NCI-H2227 treated with DMSO at 0.1 percent for 48 hours (cell line): ENCODE measurements at places on chromosomes 4 and X.

- no peak for DNase-seq
These were observed 52.9 kb downstream of the MAP7D2 start for GRCh38 chrX:20063716-20064351.

DNA sequence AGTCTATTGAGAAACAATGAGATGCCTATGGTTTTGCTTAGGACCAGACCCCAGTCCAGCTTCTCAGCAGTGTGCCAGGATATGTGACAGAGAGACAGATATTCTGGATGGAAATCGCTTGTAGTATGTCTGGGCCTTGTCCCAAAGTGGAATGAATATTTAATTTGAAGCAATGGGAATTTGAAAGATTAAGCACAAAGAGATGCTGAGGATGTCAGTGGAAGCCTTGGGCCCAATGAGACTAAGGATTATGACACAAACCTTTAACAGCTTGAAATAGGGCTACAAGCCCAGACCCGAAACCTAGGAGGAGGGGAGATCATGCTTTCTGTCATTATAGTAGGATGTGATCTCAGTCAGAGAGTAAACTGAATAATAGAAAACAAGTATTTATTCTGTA is 459.2 kb downstream of the FAT4 start:
- DNase-seq: no peak

DNA sequence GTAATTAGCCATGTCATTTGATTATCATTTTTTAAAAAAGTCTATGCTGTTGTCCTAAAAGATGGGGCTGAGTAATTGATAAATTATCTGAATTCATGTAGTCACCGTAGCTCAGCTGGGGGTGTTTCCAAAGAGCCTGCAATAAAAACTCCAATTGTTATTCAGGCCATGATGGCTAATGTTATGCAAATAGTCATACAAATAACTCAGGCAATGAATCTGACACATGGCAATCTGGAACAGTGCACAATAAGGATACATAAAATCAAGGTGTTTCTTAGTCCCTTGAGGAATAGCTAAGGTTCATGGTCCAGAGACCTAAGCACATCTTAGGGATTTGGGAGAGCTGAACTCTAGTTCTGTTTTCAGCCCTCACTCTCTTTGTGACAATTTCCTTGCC is 15.2 kb downstream of the MMRN1 start:
- DNase-seq: no peak

GRCh38 chr4:143616771-143617170 is 83.7 kb downstream of the FREM3 start:
- no peak for DNase-seq

DNA sequence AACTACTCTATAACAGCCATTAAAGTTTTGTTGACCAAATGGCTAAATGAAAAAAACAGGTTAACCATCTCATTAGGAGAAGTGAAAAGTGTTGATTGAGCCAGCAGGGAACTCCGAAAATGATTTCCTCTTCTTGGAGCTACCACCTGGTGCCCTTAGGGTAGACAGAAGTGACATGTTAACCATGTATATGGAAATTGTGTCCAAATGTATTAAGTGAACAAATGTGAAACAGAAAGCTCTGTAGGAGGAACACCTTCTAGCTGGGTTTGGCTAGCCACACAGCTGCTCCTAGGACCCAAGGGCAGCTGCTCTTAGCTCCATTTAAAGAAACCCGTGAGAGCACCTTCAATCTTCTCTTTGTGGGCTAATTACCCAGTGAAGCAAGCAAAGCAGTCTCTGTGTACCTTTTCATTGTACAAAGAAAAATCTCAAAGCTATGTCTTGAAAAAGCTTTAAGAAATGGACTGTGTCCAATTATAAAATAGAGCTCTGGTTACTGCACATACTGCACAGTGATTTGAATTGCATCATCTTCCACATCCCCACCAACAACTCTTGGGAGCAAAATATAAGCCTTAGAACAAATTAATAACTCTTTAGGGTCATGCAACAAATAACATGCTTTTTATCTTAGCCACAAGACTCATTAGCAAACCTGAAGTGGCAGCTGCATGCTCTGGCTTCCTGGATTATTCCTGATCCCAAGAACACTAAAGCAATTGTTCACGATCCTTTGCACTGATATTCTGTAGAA is 59.2 kb upstream of the PARM1 start:
- DNase-seq: no peak

GRCh38 chr4:121243485-121243884 is 79.4 kb upstream of the TNIP3 start:
- no peak for DNase-seq

DNA sequence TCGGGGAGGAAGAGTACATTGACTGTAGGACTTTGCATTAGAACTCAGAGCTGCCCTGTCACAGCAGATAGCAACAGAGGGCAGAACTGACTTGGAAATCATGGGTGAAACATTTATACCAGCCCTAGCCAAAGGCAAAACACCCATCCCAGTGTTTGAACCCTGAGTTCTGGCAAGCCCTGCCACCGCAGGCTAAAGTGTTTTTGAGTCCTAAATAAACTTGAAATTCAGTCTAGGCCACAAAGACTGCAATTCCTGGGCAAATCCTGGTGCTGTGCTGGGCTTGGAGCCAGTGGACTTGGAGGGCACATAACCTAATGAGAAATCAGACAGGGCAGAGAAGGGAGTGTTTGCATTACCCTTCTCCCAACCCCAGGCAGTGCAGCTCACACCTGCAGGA is 1015.7 kb downstream of the FSTL5 start:
- DNase-seq: no peak

DNA sequence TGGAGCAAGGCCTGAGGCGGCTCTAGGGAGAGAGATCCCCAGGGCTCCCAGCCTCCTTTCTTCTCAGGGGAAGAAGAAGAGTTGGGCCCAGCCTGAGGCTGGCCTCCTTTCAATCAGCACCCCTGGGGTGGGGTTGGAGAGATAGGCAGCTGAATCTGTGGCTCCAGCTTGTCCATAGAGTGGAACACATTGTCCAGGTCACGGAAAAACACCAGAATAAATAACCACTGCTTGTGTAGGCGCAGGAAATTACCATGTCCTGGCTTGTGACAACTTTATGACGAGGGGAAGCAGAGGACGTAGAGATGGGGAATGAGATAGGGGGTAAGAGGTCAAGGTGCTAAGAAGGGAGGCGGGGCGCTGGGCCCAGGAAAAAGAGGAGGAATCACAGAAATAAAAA is 80.8 kb upstream of the EFNB1 start:
- DNase-seq: no peak

DNA sequence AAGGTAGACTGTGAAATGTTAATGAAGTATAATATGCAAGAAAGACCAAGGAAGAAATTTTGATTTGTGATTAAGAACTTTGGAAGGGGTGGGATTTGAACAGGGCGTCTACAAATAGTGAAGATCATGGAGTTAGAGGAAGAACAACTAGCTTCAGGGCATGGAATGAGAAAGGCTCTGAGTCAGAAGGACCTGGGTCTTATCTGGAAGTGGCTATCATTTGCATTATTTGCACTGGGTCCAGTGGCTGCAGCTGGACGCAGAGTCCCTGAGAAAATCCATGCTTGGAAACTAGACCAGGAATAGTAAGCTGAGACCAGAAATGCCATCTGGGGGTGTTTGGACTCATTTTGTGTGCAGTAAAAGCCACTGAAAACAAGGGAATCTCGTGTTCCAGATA is 4.3 kb upstream of the LIMCH1 start:
- no peak for DNase-seq

DNA sequence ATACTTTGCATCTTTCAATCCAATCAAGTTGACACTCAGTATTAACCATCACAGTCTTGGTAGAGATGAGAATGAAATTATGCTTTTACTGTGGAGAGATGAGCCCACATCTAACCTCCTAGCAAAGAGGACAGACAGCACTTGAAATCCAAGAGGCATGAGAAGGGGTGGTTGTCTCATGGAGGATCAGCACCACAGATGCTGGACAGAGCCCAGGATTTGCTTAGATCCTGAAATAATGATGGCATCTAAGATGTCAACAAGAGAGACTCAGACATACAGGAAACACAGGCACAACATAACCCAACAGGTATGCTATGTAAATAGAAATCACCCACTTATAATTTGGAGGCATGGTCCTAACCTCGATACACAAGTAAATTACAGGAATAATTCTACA is 74.3 kb upstream of the VCX2 start:
- no peak for DNase-seq

GRCh38 chrX:13085526-13085925 is 41.1 kb upstream of the FAM9C start:
- no peak for DNase-seq

DNA sequence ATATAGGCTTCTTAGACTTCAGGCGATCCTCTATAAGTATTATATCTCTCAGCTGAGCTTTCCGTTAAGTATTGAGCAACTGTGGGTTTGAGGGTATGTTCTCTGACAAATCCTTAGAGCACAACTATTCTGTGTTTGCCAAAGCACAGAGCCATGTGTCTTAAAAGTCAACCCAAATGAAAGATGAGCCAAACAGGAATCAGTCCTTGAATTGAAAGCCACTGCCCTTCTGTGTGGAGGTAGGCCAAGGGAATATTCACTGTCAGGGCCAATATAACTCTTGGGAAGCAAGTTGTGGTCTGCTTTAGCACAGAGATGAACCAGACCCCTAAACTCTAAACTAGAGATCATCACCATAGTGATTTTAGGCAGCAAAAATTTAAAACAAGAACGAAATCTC is 164.0 kb downstream of the STAG2 start:
- DNase-seq: no peak

- DNase-seq: no peak
These were observed 59.2 kb upstream of the CD99 start for GRCh38 chrX:2631743-2632532.

- DNase-seq: no peak
These were observed 1.6 kb downstream of the FAM13A start for GRCh38 chr4:89055157-89056080.

DNA sequence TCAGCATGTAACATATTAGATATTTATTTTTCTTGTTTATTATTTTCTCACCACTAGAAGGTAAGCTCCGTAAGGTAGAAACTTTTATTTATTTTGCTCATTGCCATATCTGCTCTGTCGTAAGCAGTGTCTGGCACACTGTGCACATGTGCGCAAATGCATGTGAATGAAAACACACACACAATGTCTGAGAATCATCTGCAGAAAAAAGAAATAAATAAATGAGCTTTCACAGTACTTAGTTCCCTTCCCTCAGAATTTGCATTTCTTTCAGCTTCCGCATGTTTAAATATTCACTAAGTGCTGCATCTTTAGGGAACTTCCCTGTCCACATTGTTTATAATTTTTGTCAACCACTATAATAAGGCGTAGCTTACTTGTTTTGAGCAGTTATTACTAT is 963.0 kb upstream of the PABPC4L start:
- DNase-seq: no peak

GRCh38 chrX:24207826-24208225 is 58.3 kb downstream of the ZFX start:
- DNase-seq: no peak

DNA sequence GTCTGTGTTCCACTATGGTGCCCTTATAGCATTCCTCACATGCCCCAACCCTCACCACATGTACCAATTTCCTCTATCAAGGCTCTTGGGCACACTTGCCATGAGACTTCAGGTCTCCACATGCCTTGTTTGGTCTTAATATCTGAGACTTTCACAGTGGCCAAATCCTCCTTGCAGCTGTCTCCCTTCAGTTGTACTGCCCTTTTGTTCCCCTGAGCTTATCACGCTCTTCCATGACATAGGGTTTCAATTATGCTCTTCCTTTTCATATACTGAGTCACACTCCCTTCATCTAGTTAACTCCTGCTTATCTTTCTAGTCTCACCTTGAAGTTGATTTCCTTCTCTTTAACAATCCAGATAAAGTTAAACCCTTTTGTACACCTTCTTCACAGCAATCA is 212.9 kb downstream of the PDHA2 start:
- no peak for DNase-seq
